ENCODE measurements at places on chromosomes 4 and X. TPM values are rescaled to one million over a fixed set of nuclear protein-coding genes. Genes with fewer than 3 reads are reported as not detected.
A peak's percentile ranks its signal among the peaks of the same experiment; 100 is the strongest.

DNA sequence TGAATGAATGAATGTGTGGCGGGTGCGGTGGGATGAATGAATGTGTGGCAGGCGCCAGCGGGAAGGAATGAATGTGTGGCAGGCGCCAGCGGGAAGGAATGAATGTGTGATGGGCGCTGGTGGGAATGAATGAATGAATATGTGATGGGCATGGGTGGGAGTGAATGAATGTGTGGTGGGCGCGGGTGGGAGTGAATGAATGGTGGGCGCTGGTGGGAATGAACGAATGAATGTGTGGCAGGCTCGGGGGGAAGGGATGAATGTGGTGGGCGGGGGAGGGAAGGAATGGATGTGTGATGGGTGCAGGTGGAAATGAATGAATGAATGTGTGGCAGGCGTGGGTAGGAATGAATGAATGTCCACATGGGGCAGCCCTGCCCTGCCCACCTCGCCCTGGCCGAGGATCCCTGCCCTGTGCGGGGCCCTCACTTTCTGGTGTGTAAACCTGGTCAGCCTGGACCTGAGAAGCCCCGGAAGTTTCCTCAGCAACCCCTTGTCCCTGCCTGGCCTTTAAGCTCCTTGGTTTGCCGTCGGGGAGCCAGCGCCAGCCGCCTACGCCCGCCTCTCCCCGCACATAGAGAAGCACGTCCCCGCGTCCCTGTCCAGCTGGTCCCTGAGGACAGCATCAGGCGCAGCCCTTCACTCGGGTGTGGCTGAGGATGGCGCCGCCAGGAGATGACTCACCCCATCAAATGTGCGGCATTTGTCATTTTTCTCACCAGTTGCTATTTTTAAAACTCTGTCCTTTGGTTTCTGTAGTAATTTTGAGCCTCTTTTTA lies 112.8 kb upstream of the LRPAP1 start:
- no peak overlapping the region for H3K4me3 ChIP-seq
- H3K4me1 ChIP-seq = no peaks in the 10 kb centered on the region
- peaks cover 32% of the 10 kb centered on the region for H3K27me3 ChIP-seq
- no peaks in the 10 kb centered on the region for H3K36me3 ChIP-seq
- no peak overlapping the region for H3K27ac ChIP-seq

RASL11B gene
- total RNA-seq = 9.7 TPM

DNA sequence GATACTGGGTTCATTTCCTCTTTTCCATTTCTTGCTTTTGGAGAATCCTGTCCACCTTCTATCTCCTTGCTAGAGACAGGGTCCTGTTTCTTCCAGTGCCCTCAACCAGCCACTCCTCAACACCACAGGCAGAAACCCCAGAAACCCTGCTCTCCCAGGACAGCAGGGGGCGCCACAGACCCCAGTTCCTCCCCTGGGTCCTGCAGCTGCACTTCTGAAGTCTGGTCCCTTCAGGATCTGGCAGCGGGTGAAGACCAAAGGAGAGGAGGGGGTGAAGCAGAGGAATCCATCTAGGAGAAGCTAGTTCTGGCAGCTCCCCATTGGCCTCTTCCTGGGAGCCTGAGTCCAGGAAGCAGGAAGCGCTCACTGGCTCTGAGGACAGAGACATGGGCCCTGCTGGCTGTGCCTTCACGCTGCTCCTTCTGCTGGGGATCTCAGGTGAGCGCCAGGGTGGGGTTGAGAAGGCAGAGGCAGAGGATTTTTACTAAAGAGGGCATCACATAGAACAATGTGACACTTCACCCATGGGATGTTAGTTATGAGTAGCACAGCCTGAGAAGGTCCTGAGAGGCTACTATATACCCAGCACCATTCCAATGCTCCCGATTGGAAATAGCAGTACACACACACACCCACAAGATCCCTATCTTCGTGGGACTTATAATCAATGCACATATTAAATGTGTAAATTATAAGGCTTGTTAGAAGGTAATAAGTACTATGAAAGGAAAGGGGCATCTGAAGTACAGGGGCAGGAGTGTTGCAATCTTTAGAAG lies at the start of gene PRSS48:
Gene PRSS48 (plus strand): TSS at position 375 of the 776 bp plus-strand sequence. CDS start 12 bp downstream, at position 387.
- H3K27ac ChIP-seq = no peak within 1 kb of the TSS
- peaks cover 8% of the 10 kb centered on the region for H3K4me1 ChIP-seq
- H3K4me3 ChIP-seq = no peak within 1 kb of the TSS
- no peaks in the 10 kb centered on the region for H3K27me3 ChIP-seq

- DNase-seq = no peak
- no peak overlapping the region for H3K4me3 ChIP-seq
- H3K27ac ChIP-seq = no peak overlapping the region
- H3K27me3 ChIP-seq = no peaks in the 10 kb centered on the region
- H3K36me3 ChIP-seq = no peaks in the 10 kb centered on the region
These were observed 12.4 kb upstream of the CYBB start for GRCh38 chrX:37767430-37767829.

DNA sequence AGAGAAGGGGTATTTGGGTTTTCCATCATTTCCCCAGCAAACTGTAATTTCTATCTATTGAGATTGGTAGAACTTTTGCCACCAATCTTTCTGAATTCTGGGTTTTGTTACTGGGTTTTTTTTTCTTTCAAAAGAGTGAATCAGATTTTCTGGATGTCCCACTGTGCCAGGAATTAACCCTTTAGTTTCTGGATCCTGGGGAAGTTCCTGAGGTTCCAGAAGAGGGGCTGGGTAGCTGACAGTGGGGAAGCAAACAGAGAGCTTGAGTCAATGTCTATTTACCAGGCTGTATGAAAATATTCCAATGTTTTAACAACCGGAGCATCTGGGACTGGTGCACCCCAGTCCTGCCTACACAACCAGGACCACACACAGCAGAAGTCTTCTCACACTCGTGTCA lies 25.8 kb upstream of the SOD3 start:
- DNase-seq = no peak
- H3K27ac ChIP-seq = no peak overlapping the region
- peaks cover 2% of the 10 kb centered on the region for H3K4me1 ChIP-seq
- H3K27me3 ChIP-seq = peaks cover 8% of the 10 kb centered on the region
- H3K36me3 ChIP-seq = no peaks in the 10 kb centered on the region

DNA sequence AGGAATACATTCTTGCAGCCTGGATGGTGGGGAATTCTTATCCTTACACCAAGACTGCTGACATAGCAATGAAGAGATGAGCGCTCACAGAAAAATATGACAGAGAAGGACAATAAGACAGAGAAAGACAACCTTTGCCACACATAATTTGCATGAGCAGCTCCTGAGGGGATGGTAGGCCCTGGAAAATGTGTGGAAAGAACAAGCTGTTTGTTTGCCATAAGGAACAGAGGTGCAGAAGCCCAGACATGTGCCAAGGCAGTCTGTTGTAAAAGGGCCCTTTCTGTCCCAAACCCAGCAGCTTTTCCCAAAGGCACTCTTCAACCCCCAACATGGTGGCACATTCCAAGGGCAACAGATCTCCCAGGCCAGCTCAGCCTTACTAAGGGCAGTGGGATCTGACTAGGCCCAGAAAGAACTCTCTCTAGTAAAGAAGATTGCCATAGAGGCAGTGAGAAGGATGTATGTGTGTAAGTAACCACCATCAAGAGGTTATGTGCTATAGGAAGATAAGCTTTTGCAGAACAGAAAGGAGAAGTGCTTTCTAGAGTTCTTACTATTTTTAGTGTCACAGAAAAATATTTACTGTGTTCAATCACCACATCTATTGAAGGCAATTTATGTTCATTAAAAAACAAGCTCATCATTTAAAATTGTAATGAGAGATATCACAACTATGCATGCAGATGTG lies 287.0 kb upstream of the RASGEF1B start:
- no peaks in the 10 kb centered on the region for H3K36me3 ChIP-seq
- H3K4me3 ChIP-seq = no peak overlapping the region
- DNase-seq = no peak
- H3K27me3 ChIP-seq = peaks cover 4% of the 10 kb centered on the region
- H3K4me1 ChIP-seq = peaks cover 11% of the 10 kb centered on the region

PPEF1 gene
- total RNA-seq = 0.58 TPM

GRCh38 chrX:19670321-19670750 lies 155.0 kb upstream of the MAP3K15 start:
- H3K4me1 ChIP-seq = peaks cover 13% of the 10 kb centered on the region
- H3K4me3 ChIP-seq = no peak overlapping the region
- DNase-seq = no peak
- no peaks in the 10 kb centered on the region for H3K36me3 ChIP-seq
- H3K27ac ChIP-seq = peak overlapping the region; percentile 73
- H3K27me3 ChIP-seq = no peaks in the 10 kb centered on the region

- no peaks in the 10 kb centered on the region for H3K27me3 ChIP-seq
- DNase-seq = no peak
- no peak overlapping the region for H3K4me3 ChIP-seq
- H3K4me1 ChIP-seq = no peaks in the 10 kb centered on the region
These were observed 9.4 kb downstream of the TMEM187 start for GRCh38 chrX:153981771-153982533.

GRCh38 chr4:101126059-101126458 lies 221.3 kb downstream of the PPP3CA start:
- H3K36me3 ChIP-seq = no peaks in the 10 kb centered on the region
- H3K4me3 ChIP-seq = no peak overlapping the region
- H3K4me1 ChIP-seq = no peaks in the 10 kb centered on the region
- H3K27me3 ChIP-seq = no peaks in the 10 kb centered on the region

DNA sequence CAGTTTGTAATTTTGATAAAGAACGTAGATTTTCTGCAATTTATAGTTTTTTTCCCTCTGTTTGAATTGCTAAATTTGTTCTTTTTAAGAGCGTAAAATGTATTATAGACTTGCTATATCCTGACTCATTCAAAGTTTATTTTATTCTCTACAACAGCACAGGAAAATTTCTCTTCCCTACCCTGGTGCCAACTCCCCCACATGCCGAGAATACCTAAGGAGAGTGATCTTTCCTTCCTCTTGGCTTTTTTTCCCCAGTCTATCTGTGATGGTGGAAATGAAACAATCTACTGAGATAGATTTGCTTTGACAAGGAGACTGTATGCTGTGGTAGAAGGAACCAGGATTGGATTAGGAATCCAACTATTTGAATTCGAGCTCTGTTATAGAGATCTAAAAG lies 271.6 kb downstream of the TLL1 start:
- H3K4me3 ChIP-seq = no peak overlapping the region
- DNase-seq = no peak
- no peak overlapping the region for H3K27ac ChIP-seq
- H3K27me3 ChIP-seq = no peaks in the 10 kb centered on the region
- no peaks in the 10 kb centered on the region for H3K36me3 ChIP-seq

DNA sequence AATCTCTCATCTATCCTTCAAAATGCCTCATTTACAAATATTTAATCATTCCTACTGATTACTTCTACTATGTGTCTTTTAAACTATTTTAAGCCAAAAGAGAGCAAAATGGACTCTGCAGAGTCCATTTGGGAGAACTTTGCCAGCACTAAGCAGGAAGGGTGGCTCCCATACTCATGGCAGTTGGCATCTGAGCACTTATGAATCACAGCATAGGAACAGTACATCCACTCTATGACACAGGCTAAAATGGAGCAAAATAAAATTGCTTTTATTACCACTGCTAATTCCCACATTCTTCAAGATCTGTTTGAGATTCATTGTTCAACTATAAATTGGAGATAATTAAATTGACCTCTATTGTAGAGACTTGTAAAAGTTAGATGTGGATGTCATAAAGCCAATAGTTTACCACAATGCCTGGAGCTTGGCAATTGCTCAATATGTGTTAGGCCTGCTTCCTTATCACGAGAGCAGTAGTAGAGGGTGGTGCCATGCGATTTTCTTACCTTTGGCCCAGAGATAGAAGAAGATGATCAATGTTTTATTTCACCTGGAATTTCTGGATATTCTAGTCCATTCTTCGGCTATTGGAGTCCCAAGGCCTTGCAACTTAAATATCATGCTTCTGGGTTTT lies 19.1 kb downstream of the HPGD start:
- H3K27ac ChIP-seq = no peak overlapping the region
- no peaks in the 10 kb centered on the region for H3K36me3 ChIP-seq
- no peak overlapping the region for H3K4me3 ChIP-seq

TIGD2 gene
- total RNA-seq = 9.8 TPM

DNA sequence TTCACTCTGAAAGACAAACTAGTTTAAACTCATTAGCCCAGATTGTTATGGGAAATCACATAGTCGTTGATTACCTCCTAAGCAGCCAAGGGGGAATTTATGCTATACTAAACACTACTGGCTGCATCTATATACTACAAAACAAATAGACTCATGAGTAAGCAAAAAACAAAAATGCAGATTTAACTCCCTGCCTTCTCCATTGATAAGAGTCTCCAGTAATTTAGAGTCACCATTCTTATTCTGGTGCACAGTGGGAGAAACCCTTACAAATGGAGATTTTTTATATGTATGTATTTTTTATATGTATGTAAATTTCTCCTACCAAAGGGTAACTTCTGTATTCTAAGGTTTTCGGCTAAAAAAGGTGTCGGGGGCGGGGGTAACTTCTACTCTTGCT lies 126.6 kb downstream of the PLS3 start:
- H3K36me3 ChIP-seq = no peaks in the 10 kb centered on the region
- H3K27me3 ChIP-seq = peaks cover 5% of the 10 kb centered on the region
- no peak for DNase-seq
- no peak overlapping the region for H3K4me3 ChIP-seq
- H3K27ac ChIP-seq = no peak overlapping the region
- peaks cover 7% of the 10 kb centered on the region for H3K4me1 ChIP-seq

CRLF2 gene
- total RNA-seq = not detected

GRCh38 chr4:122562449-122562848 lies 58.4 kb downstream of the IL21 start:
- no peaks in the 10 kb centered on the region for H3K4me1 ChIP-seq
- no peak overlapping the region for H3K27ac ChIP-seq
- H3K36me3 ChIP-seq = no peaks in the 10 kb centered on the region
- H3K27me3 ChIP-seq = no peaks in the 10 kb centered on the region

- no peaks in the 10 kb centered on the region for H3K36me3 ChIP-seq
- H3K4me1 ChIP-seq = no peaks in the 10 kb centered on the region
- H3K4me3 ChIP-seq = no peak overlapping the region
- H3K27me3 ChIP-seq = no peaks in the 10 kb centered on the region
These were observed 37.7 kb downstream of the PDHA2 start for GRCh38 chr4:95877636-95878035.

DNA sequence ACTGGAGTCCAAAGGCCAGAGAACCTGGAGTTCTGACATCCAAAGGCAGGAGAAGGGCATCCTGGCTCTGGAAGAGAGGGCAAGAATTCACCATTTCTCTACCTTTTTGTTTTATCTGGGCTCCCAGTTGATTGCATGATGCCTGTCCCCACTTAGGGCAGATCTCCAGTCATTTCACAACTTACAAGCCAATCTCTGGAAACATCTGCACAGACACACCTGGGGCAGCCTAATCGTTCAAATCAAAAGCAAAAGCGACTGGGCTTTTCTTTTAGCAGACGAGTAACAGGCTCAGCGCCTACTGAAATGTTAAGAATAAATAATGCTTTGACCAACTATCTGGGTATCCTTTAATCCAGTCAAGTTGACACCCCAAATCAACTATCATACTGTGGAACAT lies 136.0 kb upstream of the NPY2R start:
- H3K27me3 ChIP-seq = no peaks in the 10 kb centered on the region
- H3K4me3 ChIP-seq = no peak overlapping the region
- peaks cover 3% of the 10 kb centered on the region for H3K4me1 ChIP-seq
- H3K27ac ChIP-seq = no peak overlapping the region
- no peak for DNase-seq
- no peaks in the 10 kb centered on the region for H3K36me3 ChIP-seq
